ENCODE measurements at places on chromosomes 7 and 10.

GRCh38 chr7:50676079-50676478 is 106.6 kb downstream of the GRB10 start:
- no peak for DNase-seq

GRCh38 chr10:71621231-71622153 is 98.1 kb downstream of the C10orf105 start:
- DNase-seq, result no peak

DNA sequence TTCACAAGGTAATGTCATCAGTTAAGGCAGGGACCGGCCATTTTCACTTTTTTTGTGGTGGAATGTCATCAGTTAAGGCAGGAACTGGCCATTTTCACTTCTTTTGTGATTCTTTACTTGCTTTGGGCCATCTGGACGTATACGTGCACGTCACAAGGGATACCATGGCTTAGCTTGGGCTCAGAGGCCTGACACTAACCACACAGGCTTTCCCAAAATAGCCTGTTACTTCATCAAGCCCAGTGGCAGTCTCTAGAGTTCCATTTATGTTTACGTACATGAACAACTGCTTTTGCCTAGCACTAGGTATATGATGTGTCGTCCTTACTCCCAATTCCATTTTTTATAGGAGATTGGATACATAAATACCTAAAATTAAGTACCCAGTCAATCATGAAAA is 237.9 kb downstream of the C7orf25 start:
- no peak for DNase-seq

DNA sequence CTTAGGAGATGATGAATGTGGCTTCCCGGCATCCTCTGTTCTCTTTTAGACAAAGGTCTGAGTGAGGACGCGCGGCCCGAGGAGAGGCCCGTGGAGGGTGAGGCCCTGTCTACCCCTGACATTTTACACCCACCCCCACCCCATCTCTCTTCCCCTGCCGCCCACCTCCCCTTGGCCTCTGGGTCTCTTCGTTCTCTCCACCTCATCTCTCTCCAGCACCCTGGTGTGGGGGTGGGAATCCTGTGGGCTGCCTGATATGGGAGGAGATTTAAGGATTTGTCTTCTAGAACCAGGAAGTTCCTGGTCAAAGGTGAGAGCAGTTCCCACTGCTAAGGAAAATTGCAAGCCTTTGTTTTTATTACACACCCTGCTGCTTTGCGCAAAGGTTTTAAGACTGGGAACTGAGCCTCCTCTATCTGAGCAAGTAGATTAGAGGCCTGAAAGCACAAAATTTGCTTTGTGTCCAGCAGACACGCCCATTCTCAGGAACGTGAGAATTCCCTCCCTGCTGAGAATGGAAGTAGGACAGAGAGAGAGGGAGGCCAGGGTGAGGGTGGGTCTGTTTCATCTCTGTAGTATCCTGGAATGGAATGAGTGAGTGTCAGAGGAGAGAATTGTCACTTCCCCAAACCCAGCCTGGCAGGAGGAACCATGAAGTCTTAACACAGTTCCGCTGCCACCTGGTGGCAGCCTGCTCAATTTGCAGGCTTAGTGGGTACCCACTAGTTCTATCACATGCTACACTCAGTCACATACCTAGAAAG is 91.2 kb downstream of the GTF2IRD1 start:
- DNase-seq, result no peak

DNA sequence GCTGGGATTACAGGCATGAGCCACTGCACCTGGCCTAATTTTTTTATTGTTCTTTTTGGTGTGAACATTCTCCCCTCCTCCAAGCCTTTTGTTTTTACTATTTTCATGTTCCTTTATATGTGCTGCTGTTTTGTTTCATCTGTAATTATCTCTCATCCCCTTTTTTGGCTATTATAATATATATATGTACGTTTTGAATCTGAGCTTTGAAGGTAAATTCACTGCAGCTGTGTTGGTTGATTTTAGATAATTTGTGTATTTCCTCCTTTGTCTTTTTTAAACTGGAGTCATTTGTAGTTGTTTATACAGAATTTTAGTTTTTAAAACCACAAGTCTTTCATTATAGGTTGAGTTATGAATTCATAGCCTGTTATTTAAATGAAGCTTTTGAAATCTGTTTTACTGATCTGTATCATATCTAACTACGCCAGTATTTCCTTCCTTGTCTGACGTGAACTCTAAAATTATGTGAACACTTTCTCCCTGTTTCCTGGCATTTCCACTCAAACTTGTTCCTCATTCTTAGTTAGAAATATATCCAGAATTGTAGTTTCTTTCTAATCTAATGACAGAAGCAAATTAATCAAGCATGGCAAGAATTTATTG is 54.9 kb downstream of the PTEN start:
- no peak for DNase-seq

- DNase-seq, result no peak
These were observed 9.5 kb downstream of the MARVELD1 start for GRCh38 chr10:97723001-97723400.

GRCh38 chr10:6034371-6034770 is 27.8 kb downstream of the IL2RA start:
- no peak for DNase-seq

DNA sequence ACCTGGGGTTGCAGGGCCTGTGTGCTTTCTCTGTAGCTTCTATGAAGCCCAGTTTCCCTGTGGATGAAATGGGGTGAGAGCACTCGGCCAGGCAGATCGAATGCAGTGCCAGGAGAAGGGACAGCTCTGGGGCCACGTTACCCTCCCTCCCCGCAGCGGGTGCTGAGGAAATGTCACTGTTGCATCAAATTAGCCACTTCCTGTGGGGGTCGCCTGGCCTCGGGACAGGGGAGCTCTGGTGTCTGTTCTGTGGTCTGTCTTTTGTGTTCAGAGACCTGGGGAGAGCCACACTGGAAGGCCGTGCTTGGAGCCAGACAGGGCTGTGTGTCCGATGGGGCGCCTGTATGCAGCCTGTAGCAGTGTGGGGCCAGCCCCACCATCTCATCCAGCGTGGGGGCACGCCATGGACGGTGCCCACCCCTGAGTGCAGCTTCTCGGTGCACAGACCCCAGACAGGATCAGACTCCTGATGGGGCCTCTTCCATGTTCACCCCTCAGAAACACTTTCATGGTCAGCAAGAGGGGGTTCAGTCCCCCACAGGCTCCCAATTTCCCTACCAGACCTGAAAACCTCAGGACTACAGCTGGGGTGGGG is 13.6 kb downstream of the TTYH3 start:
- DNase-seq, result peak; percentile 77

DNA sequence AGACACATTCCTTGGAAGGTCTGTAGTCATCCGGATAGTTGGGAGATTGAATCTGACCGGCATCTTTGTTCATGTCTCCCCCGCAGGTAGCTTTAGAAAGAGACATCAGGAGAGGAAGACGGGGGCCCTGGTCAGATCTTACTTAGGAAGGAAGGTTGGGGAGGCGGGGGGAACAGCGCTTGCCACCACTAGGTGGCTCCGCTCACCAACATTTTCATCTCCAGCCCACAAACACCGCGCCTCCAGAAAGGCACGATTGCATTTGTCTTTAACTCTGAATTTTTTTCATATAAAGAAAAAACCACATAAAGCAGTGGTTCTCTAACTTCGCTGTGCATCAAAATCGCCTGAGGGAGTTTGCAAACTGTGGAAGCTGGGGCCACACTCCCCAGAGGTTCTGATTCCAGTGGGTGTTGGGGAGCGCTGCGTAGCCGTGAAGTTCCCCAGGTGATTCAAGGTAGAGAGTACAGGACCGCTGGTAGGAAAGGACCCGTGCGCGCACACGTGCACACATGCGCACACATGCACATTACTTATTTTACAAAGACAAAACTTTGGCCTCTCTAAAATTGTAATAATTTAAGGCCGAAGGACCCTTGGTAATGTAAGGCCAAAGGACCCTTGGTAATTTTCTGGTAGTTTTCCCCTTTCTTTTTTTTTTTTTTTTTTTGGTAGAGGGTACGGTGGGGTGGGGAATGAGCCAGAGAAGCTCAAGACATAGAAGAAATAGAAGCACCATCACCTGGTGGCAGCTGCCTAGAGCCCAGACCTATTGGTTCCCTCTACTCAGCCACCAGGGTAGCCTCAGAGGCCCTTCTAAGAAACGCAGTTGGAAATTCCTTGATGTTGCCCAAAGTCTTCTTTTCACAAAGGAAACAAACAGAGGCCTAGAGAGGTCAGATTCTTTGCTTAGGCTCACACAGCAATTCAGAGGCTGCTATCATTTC is 37.4 kb upstream of the OPALIN start:
- DNase-seq, result peak; percentile 88

- no peak for DNase-seq
These were observed 455.7 kb downstream of the DGKB start for GRCh38 chr7:14446829-14447228.

GRCh38 chr7:50151661-50152060 is 58.6 kb upstream of the ZPBP start:
- no peak for DNase-seq

DNA sequence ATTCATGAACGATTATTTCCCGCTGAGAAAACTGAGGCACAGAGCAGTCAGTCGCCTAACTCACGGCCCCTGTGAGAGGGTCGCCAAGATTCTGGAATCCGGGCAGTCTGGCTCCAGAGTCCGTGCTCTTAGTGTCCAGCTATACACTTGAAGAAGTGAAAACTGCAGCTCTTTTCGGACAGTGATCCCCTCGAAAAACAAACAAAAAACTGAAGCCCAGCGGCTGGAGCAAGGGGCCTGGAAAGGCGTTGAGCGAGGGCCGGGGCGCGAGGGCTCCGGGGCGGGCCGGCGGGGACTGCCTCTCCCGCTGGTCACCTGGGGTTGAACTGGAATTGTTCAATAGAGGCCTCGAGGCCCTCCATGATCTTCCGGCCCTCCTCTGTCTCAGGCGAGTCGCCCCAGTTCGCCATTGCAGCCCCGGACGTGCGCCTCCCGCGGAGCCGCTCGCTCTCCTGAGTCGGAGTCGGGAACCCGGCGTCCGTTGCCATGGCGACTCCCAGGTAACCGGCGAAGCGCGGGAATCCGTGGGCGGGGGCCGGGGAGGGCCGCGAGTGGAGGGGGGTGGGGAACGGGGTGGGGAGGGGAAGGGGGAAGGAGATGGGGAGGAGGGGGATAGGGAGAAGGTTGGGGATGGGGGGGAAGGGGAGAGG is 881 bp downstream of the C10orf67 start:
- DNase-seq, result peak; percentile 85

- no peak for DNase-seq
These were observed 830 bp downstream of the RAB18 start for GRCh38 chr10:27504808-27505460.

Measured in posterior vena cava (tissue), 2 donors.